T-helper 1 cell (primary cell): ENCODE measurements at places on chromosomes 7 and 10.

DNA sequence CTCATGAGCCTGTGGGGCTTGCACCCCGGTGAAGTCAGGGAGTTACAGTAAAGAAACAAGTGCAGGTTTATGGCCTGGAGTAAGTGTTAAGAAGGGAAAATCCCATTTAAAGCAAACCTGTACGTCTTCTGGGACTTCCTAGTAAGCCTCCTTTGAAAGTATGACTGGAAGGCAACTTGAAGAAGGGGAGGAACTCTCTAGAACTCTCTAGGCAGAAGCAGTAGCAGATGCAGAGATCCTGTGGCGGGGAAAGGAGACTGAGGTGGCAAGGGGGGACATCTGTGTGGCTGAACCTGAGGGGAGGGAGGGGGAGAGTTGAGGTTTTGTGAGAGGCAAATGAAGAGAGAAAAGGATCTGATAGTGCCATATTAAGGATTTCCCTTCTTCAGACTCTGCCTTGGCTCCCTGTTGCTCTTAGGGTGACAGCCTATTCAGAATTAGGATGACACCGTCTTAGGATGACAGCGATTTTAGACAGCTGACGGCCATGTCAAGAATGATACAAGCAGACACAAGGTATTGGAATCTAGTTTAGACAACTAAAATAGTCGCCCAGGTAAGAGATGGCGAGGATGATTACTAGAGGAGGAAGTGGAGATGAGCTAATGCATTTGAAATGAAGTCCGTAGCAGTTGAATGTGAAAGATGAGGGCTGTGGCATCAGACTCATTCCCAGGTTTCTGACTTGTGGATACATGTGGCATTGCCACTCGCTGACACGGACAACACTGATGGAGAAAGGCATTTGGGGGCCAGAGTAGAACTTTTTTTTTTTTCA lies 29.0 kb downstream of the CUL1 start:
- DNase-seq: no peak

DNA sequence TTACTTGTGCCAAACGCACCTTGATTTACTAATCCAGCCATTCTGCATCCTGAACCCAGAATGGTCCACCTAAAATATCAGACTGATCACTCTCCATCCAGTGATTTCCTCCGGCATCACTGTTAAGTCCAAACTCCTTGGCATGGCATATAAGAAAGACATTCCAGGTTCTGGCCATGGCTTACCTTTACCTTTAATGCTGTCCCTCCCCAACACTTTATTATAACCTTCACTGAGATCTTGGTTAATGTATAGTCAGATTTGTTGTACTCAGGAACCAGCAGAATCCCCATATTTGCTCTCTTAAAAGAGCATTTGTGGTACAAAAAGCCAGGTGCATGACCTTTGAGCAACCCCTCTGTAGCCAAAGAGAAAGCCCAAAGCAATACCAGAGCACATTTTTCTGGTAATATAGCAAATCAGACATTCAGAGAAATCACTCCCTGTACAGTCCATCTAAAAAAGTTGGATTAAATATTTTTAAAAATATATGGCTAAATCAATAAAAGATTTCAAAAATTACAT lies 10.2 kb downstream of the UMAD1 start:
- DNase-seq: no peak

GRCh38 chr7:36875794-36876193 lies 151.5 kb upstream of the AOAH start:
- no peak for DNase-seq

GRCh38 chr10:109219935-109220605 lies 703.2 kb downstream of the XPNPEP1 start:
- no peak for DNase-seq

GRCh38 chr10:122516734-122517133 lies 43.8 kb upstream of the DMBT1 start:
- DNase-seq: no peak

- no peak for DNase-seq
Observed at GRCh38 chr7:66330961-66331360, 125.8 kb downstream of the TPST1 start.

- no peak for DNase-seq
Observed at GRCh38 chr7:12137283-12137682, 73.8 kb upstream of the TMEM106B start.

- DNase-seq: no peak
Observed at GRCh38 chr7:85019778-85020177, 167.1 kb downstream of the SEMA3D start.
